ENCODE measurements at places on chromosomes 2 and 18.

DNA sequence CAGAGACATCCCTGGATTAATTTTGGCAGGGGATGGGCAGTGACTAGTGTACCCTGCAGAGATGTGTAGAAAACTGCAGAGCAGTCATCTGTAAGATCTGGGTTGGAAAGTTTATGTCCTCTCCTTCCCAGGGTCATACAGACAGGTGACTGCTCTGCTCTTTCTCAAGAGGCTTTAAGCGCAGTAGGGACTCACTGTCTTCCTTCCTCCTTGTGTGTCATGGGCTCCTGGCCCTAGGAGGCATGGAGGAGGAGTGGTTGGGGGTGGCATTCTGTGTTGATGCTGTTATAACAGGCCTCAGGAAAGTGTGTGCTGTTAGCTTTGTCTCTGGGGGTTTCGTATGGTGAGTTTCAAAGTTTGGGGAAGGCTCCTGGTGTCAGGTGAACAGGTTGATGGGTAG, 130.5 kb upstream of the MGAT5 start:
- no peak for DNase-seq

GRCh38 chr2:160590664-160591063, 97.1 kb upstream of the RBMS1 start:
- no peak for DNase-seq

GRCh38 chr2:157837851-157838441, 38.2 kb downstream of the ACVR1 start:
- no peak for DNase-seq

- DNase-seq: no peak
Observed at GRCh38 chr18:12026562-12026961, 45.3 kb downstream of the IMPA2 start.

DNA sequence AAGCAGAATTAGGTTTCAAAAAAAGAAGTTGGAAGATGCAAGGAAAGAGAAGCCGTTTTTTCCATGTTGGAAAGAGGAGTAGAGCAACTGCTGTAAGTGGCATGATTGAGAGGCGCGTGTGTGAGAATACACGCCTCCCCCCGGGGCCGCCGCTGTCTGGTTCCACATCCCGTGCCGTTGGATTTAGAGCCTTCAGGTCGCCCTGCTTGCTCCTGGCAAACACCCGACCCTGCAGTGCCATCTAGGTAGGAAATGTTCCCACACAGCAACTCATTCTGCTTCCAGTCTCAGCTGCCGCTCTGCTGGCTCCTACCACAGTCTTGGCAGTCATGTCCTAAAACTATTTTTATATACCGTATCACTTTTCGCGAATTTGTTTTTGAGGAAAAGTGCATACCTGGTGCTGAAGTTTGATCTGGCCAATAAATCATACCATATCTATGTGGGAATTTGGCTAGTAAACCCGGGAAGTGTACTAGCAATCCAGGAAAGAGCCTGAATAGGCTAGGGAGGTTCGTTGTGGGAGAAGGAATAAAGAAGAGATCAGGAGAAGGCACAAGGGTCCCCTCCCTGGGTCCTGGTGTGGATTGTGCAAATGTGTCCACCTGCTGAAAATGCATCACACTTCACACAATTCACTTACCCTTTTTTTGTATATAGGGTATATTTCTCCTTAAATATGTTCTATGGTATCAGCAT, 372.7 kb downstream of the FBXO15 start:
- DNase-seq: no peak

DNA sequence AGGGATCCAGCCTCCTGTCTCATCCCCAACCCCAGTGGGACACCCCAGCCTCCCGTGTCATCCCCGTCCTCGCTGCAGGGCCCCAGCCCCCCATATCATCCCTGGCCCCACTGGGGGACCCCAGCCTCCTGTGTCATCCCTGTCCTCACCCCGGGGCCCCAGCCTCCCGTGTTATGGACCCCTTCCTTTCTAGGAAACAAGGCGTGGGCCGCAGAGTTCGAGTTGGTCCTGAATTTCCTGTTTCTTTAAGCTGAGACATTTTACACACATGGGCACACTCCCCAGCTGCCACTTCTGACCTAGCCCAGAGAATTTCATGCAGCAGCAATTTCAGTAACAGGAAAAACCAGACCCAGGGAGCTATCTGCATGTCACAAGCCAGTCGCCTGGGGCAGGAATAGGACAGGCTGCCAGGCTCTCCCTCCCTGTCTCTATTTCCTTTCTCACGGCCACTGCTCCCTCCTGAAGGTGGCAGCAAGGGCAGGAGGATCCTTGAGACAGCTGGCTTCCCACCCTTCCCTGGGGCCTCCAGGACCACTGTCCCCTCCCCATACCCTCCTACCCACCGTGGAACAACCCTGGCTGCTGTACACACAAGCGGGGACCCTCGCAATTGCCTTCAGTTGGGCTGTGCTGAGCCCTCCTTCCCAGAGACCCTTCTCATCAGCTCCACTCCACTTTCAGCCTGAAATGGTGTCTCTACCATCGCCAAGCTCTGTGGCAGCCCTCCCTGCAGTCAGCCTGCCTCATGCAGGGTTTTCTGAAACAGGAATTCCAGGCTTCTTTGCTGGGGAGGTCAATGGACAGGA, 141.9 kb upstream of the ID2 start:
- no peak for DNase-seq

- DNase-seq: no peak
Observed at GRCh38 chr2:213259266-213259665, 25.0 kb upstream of the SPAG16 start.

- no peak for DNase-seq
Observed at GRCh38 chr2:79782576-79783452, 270.0 kb downstream of the CTNNA2 start.

DNA sequence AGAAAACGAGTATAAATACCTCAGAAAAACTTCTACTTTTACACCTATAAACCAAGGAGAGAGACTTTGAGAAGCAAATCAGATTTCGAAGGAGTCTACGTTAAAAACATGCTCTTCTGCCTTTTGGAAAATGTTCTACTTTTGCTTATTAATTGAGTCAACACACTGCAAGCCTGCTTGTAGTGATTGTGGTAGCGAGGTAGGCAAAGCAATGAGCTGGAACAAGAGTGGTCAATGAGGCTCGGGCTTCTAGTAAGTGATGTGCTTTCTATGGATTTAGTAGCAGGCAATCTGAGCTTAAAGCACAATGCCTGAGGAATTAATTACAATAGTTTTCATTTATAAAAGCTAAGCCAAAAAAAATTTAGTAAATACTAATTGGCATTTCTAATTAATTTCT, 103.4 kb upstream of the TFCP2L1 start:
- no peak for DNase-seq

GRCh38 chr2:122988395-122989221, 1036.5 kb upstream of the CNTNAP5 start:
- no peak for DNase-seq

- DNase-seq: no peak
Observed at GRCh38 chr18:74137920-74138538, 9.6 kb downstream of the FBXO15 start.

DNA sequence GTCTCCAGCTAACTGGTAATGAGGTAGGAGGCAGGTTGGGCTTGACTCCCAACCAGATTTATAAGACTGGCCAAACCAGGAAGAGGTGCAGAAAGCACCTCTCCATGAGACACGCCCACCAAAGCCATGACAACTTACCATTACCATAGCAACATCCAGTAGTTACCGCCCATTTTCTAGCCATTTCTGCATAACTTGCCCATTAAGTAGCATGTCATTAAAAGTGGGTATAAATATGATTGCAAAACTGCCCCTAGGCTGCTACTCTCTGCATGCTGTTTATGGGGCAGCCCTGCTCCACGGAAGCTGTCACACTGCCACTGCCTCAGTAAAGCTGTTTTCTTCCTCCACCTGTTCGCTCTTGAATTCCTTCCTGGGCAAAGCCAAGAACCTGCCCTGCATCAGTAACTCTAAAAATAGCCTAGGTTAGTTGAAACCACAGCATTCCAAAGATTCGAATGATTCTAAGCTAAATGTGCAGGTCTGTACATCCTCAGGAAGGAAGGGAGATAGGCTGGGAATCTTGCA, 131.9 kb downstream of the ATL2 start:
- DNase-seq: no peak

DNA sequence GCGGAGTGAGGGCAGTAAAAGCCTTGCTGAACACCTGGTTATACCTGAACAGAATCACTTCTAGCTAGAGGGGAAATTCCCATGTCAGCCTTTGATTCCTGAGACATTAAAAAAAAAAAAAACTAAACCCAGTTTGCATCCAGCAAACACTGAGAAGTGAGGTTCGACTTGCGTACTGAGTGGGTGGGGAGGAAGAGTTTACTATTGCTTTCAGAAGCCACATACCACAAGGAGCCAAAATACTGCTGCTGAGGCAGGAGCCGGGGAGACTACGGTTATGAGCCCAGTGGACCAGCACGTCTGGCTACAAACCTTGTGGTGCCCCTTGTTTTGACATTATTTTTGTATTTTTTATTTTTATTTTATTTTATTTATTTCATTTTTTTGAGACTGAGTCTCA, 2.7 kb downstream of the COLEC11 start:
- DNase-seq: no peak

DNA sequence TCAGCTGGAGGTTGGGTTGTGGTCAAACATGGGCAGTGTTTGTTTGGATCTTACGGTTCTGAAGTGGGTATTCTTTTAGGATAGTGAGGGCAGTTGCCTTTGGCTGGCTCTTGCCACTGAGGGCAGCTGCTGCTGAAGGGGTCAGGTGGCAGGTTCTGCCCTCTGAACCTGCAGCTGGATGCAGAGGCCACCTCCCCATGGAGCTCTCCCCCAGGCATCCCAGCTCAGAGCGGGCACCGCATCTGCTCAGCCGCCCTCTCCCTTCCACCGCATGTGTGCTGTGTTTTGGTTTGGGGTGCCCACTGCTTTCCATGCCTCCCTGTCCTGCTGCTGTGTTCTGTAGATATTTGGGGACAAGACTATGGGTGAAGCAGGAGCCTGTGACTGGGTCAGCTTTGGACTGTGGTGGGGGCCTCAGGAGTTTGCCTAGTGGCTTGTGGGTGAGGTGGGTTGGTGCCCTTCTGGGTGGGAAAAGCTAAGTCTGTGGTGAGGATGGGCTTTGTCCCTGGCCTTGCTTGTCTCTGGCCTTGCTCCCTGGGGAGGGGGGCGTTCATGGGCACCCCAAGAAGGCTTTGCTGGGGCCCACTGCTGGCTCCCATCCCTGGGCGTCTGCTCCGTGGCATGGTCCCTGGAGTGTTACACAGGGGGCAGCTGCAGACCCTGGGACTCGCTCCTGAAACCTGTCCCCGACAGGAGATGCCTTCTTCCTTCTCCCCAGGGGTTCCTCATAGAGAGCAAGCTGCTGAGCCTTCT, 28.5 kb downstream of the OTOF start:
- DNase-seq: no peak

DNA sequence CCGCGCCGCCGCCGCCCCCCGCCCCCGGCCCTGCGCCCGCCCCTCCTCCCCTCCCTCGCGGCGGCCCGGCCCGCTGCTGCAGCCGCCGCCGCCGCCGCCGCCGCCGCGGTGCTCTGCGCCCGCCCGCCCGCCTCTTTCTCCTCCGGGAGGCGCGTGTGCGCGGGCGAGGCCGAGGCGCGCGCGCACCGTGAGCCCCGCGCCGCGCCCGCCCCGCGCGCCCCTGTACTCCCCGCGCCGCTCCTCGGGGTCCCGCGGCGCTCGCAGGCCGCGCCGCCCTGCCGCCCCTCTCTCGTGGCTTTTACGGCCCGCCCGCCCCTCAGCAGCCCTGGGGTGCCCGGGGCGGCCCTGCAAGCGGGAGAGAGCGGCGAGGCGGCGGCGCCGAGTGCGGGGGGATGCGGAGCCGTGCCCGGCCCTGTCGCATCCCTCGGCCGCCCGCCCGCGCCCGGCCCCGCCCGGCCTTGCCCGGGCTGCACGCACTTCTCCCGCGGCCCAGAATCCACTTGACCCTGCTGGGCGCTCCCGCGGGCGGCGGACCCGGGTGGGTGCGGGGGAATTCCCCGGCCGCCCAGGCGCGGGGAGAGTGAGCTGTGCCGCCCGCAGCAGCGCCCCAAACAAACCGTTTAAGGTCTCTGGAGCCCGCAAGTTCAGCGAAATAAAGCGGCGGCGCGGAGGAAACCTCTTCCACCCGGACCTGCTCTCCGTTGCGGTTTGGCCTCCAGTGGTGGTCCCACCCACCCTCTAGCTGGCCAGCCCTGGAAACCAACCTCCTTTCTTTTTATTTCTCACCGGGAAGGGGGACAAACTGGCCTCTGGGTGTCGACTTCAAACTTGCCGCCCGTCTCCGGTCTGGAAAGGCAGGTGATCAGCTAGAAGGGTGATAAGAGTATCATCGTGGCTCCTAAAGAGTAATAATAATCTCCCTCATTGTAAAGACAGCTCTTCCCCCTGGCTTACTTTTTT, 37.4 kb downstream of the AFF3 start:
- DNase-seq: no peak

GRCh38 chr2:226064932-226065570, 665.5 kb downstream of the NYAP2 start:
- no peak for DNase-seq

- no peak for DNase-seq
Observed at GRCh38 chr2:176490061-176490861, 221.0 kb downstream of the MTX2 start.

- DNase-seq: no peak
Observed at GRCh38 chr18:54843314-54843713, 15.0 kb downstream of the RAB27B start.

GRCh38 chr2:74959106-74959751, 786 bp downstream of the POLE4 start:
- DNase-seq: no peak

GRCh38 chr2:225074366-225074765, 32.1 kb upstream of the DOCK10 start:
- no peak for DNase-seq

- no peak for DNase-seq
Observed at GRCh38 chr2:34419856-34420255, 820.8 kb upstream of the FAM98A start.

- peak; percentile 44 for DNase-seq
Observed at GRCh38 chr2:6755456-6755855, 110.3 kb downstream of the CMPK2 start.

GRCh38 chr2:105746177-105747080, 1.7 kb downstream of the NCK2 start:
- DNase-seq: no peak

- DNase-seq: no peak
Observed at GRCh38 chr2:100929147-100929546, 72.9 kb upstream of the RPL31 start.

DNA sequence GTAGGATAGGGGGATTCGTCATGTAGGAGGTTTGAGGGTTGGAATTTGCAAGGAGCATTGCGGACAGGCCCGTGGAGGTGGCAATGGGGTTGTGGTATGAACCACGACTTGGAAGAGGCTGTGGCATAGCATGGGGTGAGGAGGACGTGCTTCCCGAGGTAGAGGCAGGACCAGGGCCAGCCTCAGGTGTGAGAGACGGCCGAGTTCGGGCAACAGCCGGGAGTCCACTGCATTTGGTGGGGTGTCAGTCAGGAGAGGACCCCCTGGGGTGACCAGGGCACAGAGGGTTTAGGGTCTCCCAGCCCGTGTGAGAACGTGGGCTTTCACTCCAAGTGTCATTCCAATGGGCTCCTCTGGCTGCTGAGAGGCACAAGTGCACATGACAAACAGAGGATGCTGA, 339.0 kb downstream of the EIPR1 start:
- DNase-seq: no peak

Data from D721Med (cell line).